Left ventricle myocardium superior (tissue), 1 donor: ENCODE measurements at places on chromosomes 7 and 10.

DNA sequence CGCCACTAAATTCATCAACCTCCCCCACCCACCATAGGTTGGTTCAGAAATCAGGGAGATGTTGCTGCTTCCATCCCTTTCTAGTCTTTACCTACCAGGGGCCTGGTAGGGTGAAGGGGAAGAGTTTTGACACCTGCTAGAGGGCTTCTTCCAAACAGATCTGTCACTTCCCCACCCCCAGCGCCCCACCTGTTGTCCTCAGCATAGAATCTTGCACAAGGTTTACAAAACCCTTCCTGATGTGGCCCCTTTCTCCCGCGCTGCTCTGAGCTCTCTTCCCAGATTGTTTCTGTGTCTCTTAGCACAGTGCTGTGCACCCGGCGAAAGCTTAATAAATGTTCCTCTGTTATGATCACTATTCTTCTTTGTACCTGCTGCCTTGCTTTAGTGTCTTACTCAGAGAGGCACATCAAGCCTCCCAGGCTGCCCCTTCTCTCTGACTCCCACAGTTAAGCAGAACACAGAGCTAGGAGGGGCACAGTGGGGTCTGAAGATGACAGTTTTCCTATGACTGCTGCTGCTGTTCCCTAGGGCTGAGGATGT, 11.2 kb upstream of the C10orf95 start:
- DNase-seq: no peak

GRCh38 chr10:73591935-73592699, 975 bp upstream of the USP54 start:
- DNase-seq: peak; percentile 46

GRCh38 chr10:18659819-18660535, 746 bp downstream of the ARL5B start:
- DNase-seq: no peak

DNA sequence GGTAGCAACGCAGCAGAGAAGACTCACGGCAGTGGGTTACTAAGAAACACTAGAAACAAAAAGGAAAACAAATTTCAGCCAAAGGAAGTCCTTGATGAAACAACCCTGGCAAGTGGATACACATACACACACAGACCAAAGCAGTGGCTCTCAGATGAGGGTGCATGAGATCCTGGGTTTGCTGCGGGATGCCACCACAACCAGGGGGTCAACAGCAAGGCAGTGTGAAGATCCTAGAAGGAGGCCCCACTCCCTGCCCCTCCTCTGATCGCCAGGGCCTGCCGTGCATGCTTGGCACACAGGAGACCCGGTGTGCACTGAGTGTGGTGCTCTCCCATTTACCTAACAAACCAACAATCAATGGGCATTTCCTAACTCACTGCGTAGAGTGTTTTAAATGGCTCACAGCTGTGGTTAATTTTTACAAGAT, 252.3 kb upstream of the KLF14 start:
- DNase-seq: peak; percentile 36

- no peak for DNase-seq
Observed at GRCh38 chr7:1768832-1769231, 98.8 kb downstream of the ELFN1 start.
